ENCODE measurements at places on chromosomes 12 and 14.
A peak's percentile ranks its signal among the peaks of the same experiment; 100 is the strongest.

GRCh38 chr14:61037215-61037614 lies 56.2 kb downstream of the SLC38A6 start:
- DNase-seq = no peak

DNA sequence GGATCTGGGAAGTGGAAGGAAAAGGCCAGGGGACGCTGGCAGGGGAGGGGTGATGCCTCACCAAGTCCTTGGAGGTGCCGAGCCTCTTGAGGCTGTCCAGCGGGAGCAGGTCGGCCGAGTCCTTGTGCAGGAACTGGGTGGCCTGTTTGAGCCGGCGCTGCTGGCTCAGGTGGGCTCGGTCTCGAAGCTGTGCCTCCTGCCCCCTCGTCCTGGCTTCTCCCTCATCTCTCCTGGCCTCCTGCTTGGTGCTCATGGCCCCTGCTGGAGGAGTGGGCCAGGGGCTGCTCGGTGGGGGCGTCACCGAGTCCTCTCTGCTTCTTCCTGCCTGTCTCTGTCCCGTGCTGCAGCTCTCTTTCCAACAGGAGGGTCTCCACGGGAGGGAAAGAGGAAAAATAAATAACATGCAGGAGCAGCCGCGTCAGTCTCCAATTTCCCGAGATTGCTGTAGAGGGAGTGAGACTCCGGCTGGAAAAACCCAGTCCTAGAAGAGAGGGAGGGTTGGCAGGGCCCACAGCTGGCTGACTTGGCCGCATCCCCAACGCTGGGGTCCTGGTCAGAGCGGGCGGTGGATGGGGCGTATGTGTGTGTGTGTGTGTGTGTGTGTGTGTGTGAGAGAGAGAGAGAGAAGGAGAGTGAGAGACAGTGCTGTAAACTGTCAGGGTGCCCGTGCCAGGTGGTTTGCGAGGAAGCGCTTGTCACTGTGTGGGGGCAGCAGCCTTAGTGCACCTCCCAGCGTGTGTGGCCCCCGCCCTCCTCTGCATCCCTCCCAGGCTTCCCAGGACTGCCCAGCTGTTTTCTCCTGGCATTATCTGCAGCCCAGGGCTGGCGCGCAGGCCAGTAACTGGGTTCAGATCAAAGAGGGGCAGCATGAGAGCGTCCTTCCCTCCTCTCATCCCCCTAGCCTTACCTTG lies at the start of gene NRIP2:
TSS of gene NRIP2 (minus strand) at position 455 of the 911 bp plus-strand sequence. CDS start at position 403, 52 bp downstream.
- DNase-seq = peak; percentile 80

GRCh38 chr12:4855121-4855924 lies 54.4 kb upstream of the KCNA1 start:
- DNase-seq = peak; percentile 67

DNA sequence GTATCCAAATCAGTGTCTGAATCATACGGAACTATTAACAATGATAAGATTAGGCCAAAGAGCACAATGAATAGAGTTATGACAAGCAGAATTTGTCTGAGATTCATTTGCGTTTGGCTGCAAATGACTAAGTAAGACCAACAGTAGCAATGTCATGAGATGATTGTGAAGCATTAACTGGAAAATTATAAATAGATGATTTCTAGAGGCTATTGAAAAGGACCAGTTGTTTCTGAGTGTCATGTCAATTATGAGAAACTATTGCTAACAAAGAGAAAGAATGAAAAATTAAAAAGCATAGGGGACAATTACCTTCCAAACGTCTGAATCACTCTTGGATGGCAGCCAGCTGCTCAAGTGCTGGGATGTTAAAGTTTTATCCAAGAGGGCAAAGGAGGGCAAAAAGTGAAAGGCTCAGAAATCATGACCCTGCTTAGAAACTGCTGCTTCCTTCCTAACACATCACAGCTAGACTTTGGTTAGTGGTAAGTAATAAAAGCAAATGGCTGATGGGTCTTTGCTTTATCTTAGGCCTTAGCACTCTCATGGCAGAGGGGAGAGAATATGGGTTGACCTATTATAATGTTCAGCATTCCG lies 89.0 kb downstream of the AKAP6 start:
- peak; percentile 43 for DNase-seq

DNA sequence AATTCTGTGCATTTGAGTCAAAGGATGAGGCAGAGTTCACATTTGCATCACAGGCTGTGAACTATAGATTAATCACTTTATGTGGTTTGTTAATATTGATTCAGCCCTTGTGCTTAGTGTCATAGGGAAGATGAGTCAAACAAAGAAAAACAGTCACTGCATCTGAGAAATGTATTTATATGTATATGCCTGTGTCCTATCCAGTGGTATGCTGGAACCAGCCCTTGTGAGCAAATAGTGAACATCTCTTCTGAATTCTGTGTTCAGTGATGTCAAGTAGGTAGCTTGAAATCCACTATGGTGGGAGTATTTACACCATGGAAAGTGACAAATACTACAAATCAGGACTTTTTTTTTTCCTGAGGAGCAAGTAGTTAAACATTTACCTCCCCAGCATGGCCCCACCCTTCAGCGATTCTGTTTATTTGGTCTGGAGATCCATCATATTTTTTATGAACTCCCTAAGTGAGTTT lies 128.5 kb downstream of the HMGA2 start:
- DNase-seq = no peak
